T-helper 22 cell (primary cell): ENCODE measurements at places on chromosomes 7 and 10.
A peak's percentile ranks its signal among the peaks of the same experiment; 100 is the strongest.

DNA sequence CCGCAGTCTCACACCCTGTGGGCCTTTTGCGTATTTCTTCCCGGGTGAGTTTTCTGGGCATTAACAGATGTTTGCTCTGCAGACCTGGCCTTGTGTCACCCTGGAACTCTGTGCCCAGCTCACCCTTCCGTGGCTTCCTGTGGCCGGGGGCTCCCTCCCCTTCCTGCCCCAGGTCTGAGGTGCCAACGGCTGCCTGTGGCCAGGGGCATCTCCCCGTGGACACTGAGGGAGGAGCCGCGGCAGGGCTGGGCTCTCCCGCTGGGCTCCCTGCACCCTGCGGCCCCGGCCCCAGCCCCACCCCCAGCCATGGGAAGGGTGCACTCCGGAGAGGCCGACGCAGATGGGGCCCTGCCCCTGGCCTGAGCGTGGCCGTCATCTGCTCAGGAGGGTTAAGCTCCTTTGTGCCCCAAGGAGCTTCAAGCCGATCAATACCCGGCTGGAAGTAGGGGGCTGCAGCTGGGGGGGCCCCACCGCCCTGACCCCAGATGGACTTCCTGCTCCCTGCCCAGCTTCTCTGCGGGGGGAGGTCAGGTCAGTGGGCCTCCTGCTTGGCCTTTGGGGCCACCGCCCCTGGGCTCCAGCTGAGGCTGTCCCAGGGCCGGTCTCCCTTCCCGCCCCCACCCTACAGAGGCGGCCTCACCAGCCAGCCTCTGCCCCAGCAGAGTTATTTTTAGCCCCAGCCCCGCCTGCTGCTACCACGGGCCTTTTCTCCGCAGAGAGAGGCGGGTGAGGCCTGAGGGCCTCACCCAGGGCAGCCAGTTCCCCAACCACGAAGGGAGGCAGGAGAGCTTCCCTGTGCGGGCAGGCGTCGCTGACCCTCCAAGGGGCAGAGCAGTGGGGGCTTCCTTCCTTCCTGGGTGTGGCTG is 24.2 kb downstream of the PWWP2B start:
- DNase-seq, result no peak

DNA sequence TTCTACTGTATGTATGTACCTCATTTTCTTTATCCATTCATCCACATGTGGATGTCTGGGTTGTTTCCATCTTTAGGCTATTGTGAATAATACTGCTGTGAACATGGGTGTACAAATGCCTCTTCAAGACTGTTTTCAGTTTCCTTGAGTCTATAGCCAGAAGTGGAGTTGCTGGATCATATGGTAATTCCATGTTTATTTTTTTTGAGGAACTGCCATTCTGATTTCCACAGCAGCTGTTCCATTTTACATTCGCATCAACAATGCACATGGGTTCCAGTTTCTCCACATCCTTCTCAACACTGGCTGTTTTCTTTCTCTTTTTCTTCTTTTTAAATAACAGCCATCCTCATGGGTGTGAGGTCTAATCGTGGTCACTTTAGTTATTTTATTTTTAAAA is 69.9 kb upstream of the CTBP2 start:
- DNase-seq, result no peak

DNA sequence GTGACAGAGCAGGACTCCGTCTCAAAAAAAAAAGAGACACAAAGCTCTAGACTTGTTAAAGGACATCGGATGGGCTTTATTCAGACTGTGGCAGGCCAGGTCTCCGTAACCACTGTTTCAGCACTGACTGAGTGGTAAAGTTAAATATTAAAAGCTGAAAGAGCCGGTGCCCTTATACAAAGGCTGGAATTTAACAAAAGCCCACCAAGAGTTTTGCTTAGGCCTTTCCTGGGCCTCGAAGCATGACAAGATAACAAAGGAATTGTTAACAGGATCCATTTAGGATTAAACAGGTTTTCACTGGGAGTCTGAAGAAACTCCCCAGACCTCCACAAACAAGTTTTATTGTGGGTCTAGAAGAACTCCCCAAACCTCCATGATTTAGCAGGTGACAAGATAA is 727.8 kb downstream of the TYW1 start:
- no peak for DNase-seq

- no peak for DNase-seq
Observed at GRCh38 chr7:151818674-151819519, 58.0 kb downstream of the PRKAG2 start.

- DNase-seq, result no peak
Observed at GRCh38 chr7:82212466-82212865, 231.1 kb downstream of the CACNA2D1 start.

DNA sequence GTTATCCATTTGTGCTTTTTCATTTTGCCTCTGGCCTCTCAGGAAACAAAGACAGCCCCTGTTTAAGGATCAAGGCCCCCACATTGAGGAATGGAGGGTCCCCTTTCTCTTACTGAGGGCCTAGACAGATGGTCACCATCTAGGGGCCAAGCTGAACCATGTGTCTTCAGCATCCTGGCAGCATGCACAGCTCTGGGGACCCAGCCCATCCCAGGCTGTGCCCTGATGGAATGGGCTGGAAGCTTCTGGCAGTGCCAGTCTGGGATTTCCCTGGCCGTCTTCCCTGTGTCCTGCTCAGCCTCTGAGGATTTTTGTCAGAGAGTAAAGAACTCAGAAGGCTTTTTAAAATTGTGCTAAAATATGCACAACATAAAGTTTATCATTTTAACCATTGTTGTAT is 116.8 kb downstream of the ITIH5 start:
- DNase-seq, result no peak

DNA sequence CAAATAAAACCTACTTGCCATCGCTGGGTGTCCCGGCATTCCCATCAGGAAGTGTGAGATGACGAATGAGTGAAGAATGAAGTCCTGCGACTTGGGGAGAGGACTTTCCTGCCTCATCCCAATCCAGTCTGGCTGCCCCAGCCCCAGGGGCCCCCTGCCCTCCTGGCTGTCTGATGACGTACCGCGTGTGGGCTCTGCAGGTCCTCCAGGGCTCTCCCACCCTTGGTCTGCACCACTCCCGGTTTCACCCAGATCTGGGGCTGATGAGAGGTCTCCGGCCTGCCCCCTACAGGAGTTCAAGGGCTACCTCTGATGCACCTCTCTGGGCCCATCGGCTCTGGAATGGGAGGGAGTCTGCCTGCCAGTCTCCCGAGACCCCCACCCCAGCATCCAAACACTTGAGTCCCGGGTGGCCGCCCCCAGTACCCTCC is 9.8 kb downstream of the ATP6V1F start:
- DNase-seq, result no peak

DNA sequence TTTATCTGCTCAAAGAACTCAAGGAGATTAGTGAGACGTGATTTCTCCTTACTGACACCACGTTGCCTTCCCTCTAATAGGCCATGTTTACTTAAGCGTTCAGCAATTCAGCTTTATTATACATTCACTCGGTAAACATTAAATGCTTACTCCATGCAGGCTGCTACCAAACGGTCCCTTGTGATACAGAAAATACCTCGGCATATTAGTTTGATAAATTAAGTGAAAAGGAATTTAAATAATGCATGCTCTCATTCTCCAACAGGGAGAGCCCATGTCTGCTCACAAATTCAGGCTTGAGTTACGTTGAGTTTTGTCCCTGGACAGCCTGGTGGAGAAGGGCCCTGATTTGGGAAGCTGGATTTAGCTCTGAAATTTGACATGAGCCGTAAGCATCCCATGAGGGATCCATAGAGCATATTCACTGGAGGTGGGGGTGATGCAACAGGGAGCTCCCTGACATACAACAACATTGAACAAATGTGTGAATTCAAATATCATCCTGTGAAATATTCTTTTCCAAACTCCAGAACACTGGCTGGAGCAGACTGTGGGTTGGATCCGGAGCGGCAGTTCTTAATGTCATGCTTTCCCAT is 86.3 kb downstream of the TBXAS1 start:
- no peak for DNase-seq

DNA sequence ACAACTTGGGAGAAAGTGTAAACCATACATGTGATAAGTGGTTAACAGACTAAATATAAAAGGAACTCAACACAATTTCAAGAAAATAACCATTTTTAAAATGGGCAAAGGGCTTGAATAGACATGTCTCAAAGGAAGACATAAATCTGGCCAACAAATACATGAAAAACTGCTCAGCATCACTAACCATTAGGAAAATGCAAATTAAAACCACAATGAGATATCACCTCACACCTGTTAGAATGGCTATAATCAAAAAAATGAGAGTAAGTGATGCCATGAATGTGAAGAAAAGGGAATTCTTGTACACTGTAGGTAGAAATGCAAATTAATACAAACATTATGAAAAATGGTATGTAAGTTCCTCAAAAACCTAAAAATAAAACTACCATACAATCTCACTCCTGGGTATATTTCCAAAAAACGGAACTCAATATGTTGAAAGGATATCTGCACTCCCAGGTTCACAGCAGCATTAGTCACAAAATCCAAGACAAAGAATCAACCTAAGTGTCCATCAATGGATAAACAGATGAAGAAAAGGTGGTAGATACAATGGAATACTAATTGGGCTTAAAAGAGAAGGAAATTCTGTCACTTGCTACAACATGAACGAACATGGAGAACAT is 5.6 kb downstream of the SNX13 start:
- no peak for DNase-seq

GRCh38 chr7:141533149-141533949 is 17.9 kb upstream of the AGK start:
- DNase-seq, result no peak

DNA sequence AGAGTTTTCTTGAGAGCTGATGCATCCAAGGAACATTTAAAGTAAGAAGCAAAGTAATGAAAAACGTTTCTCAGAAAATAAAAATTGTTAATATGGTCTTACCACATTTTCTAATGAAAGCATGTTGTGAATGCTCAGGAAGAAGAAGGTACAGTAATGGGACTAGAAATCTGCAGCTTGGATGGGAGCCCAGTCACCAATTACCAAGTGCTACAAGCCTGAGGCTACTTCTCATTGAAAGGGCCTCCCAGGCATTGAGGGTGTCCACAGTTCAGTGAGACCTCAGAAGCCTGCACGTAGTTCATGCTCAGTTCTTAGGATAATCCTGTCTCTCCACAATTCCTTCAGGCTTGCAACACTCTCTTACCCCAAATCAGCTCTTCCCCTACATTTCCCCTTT is 17.6 kb downstream of the PTN start:
- DNase-seq, result no peak

GRCh38 chr10:323651-324293 is 188.5 kb downstream of the ZMYND11 start:
- DNase-seq, result peak; percentile 21

DNA sequence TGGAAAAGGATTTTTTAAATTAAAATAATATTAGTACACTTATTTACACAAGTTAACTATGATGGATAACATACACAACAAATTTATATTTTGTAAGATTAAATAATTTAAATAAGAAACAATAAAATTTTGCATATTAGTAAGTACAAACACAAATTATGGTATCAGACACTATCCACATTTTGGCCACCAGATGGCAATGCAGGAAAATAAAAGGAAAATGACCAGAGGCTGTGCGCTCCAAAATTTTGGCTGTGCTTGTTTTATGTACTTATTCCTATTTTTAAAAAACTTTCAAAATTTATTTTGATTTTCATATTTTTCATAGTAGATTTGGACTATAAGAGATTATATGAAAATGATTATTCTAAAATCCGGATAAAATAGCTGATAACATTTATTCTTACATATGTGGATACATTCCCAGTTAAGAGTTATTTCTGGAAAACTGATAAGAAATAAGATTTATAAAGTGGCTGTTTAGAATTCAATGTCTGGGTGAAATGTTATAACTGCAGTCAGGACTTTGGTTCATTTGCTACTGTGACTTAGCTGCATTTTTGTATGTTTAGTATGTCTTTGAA is 274.7 kb upstream of the HGF start:
- no peak for DNase-seq

DNA sequence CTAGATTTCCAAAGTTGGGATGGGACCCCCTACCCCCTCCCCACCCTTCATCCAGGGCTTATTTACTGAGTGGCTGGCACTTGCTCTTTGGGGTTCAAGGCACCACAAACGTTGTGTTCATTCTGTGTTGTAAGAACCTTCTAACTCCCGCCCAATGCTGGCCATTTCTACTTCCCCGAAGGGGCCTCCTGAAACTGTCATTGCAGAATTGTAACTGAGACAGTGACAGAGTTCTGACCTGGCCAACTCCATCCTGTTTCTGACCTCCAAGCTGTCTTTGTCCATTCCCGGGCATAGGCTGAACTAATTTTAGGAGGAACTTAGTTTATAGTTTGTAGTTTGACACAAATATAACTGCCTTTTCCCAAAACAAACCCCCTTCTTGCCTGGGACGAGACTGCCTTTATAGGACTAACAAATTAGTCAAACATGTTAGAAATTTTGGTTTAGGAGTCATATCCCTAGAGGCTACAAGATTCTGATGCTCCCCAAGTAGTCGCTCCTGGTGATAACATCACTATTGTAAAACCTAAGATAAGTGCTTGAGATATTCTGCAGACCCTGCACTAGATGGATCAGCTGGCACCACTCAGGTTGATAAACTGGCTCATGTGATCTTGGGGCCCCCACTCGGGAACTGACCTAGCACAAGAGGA is 34.8 kb upstream of the ZMIZ2 start:
- no peak for DNase-seq

DNA sequence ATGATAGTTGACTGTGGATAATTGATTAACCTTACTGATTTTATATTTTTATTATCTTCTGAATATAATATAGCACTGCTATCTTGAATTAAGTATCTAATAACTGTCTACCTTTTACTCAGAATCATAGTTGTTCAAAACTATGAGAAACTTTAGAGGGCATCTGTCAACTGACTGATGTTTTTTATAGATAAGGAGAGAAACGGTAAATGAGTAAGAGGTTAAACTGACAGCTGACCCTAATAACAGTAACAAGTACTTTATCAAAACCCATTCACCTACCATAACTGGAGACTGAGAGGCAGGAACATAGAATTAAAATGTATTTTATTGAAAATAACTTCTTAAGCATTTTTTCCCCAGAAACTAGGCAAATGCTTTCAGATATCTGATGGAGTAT is 62.2 kb downstream of the CYP51A1 start:
- no peak for DNase-seq

- no peak for DNase-seq
Observed at GRCh38 chr7:16301291-16301690, 120.0 kb downstream of the CRPPA start.

GRCh38 chr10:69797959-69798358 is 3.7 kb upstream of the COL13A1 start:
- DNase-seq, result no peak

GRCh38 chr7:27953361-27953760 is 213.4 kb downstream of the TAX1BP1 start:
- no peak for DNase-seq

- no peak for DNase-seq
Observed at GRCh38 chr10:118047880-118048279, 1.1 kb upstream of the RAB11FIP2 start.

- no peak for DNase-seq
Observed at GRCh38 chr10:2761311-2761710, 306.0 kb upstream of the PFKP start.

DNA sequence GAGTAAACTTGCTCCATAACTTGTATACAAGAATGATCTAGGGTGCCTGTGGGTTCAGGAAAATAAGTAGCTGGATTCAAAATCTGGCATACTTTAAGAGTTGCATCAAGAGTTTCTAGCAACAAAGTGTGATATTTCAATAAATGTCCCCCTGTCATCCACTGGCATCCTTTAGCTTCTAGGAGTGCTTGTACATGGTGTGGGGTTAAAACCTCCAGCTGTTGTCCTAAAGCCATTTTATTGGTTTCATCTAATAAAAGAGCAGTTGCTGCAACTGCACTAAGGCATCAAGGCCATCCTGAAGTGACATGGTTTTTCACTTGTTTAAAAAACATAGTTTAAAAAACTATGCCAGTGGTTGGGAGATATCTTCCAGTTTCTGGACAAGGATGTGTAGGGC is 148.4 kb downstream of the INHBA start:
- DNase-seq, result no peak

GRCh38 chr7:29500719-29501118 is 62.9 kb upstream of the PRR15 start:
- DNase-seq, result no peak
